ENCODE measurements at places on chromosomes 16 and 17.

GRCh38 chr16:69397821-69398521, 12.2 kb upstream of the TERF2 start:
- DNase-seq, result peak; percentile 82

- no peak for DNase-seq
These were observed 24.5 kb downstream of the CDK5RAP3 start for GRCh38 chr17:47995241-47995935.

GRCh38 chr17:8002721-8003593, 542 bp downstream of the GUCY2D start:
- DNase-seq, result no peak

GRCh38 chr16:373848-374615, 3.7 kb upstream of the MRPL28 start:
- DNase-seq, result no peak

DNA sequence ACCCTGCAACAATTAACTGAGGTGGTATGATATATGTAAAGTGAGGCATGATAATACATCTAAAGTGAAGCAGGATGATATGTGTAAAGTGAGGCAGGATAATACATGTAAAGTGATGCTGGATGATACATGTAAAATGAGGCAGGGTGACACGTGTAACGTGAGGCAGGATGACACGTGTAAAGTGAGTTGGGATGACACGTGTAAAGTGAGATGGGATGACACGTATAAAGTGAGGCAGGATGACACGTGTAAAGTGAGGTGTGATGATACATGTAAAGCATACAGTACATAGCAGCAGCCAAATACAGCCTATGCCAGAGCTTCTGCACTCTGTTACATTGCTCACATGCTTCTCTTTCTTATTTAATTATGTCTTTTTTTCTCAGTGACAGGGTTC, 184.4 kb upstream of the FOXF1 start:
- DNase-seq, result no peak

GRCh38 chr17:82745524-82745923, 6.3 kb upstream of the TBCD start:
- no peak for DNase-seq

DNA sequence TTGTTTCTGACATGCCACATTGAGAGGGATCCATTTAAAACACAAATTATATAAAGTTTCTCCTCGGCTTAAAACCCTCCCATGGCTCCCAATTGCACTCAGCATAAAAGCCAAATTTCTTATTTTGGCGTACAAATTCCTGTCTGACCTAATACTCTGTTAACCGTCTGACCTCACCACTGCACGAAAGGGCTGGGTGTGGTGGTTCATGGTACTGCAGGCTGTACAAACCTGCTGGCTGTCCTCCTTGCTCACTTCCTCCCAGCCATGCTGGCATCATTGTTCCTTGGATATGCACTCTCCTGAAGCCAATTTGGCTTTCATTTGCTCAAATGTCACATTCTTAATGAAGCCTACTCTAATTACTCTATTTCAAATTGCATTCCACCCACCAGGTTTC, 301.6 kb upstream of the C16orf82 start:
- DNase-seq, result no peak

GRCh38 chr16:72818236-72818845, 229.6 kb downstream of the ZFHX3 start:
- DNase-seq, result peak; percentile 31

- DNase-seq, result no peak
These were observed 2.5 kb downstream of the GRIN2C start for GRCh38 chr17:74857191-74857590.

DNA sequence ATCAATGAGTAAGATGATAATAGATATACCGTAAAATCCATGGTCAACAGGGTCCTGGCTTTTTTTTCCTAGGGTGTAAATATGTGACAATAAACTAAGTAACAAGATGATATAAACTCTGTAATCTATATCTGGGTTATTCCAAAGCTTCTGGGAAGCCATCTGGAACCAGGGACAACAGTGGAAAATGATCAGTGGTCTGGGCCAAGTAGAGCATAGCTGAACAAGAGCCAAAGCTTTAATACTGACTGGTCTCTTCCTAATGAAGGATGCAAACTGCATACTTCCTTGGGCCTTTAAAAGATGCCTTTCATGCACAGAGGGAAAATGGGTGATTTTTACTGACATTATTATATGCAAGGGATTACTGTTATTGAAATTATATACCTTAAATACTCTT, 8.9 kb downstream of the CA10 start:
- DNase-seq, result no peak

GRCh38 chr17:51185763-51186332, 19.6 kb downstream of the NME2 start:
- peak; percentile 16 for DNase-seq

DNA sequence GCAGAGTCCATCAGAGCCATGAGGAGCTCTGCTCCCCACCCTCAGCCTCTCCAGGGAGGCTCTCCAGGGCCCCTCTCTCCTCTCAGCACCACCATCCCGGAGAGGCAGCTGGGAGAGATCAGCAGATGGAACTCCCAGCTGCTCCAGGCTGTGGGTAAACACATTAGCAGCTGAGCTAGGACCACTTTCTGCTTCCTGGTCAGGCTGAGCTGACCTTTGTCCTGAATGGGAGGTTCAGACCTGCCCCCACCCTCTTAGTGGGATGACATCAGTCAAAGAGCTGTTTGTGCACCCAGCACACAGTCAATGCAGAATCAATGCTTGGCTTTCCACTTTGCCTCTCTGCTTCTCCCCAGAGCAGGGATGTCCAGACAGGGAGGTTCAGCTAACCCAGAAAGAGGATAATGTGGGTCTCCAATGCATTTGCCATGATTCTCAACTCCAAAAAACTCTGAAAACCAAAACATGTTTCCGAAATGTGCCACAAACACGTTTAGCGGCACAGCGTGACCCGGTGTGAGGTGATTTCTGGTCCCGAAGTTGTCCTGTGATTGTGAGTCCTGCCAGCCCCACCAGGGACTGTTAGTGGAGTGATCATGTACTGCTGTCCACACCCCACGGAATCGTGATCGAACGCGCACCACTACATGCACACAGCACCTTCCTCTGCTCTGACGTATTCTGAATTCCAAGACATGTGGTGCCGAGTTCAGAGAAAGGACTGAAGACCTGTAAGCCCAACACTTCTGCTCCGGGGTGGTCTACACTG, 6.7 kb downstream of the GPR142 start:
- DNase-seq, result no peak

DNA sequence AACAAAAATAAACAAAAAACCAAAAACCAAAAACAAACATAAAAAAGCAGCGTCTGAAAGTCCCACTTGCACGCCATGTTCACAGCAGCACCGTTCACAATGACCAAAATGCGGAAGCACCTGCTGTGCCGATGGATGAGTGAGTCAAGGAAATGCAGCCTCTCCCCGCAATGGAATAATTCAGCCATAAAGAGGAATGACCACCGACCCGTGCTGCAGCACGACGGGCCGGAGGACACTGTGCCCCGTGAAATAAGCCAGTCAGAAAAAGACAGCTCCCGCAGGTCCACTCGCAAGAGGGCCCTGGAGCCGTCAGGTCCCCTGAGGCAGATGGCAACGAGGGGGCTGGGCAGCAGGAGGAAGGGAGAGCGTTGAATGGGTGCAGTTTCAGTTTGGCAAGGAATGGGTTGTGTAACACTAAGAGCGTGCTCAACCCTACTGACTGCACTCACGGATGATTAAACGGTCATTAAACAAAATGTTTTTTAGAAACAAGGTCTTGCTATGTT, 5.1 kb downstream of the CLCN7 start:
- DNase-seq, result no peak

- peak; percentile 50 for DNase-seq
These were observed 12.6 kb downstream of the KCTD2 start for GRCh38 chr17:75059369-75060345.

GRCh38 chr17:76078860-76079534, at the start of gene ZACN:
Gene ZACN (plus strand): TSS chr17:76079182. CDS start chr17:76079265, 83 bp downstream.
- no peak for DNase-seq

GRCh38 chr16:58425756-58426494, 33.7 kb downstream of the GINS3 start:
- no peak for DNase-seq

GRCh38 chr17:67003231-67003630, 38.7 kb downstream of the CACNG4 start:
- DNase-seq, result no peak

DNA sequence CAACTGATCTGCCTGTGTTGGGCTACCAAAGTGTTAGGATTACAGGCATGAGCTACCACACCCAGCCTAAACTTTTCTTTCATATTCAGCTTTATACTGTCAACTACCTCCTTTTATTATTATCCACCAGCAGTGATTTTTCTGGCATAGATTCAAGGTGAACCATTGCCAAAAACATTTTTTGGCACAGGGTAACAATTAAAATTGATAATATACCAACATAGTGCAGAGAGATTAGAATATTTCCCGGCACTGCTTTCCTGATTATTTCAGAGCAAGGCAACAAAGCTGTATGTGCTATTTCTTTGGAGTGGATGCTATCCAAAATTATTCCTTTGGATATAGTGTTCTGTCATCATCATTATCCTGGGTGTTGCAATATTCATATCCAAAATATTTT, 781.6 kb upstream of the SOX9 start:
- no peak for DNase-seq

GRCh38 chr17:70059071-70059470, 16.0 kb upstream of the KCNJ16 start:
- DNase-seq, result no peak

DNA sequence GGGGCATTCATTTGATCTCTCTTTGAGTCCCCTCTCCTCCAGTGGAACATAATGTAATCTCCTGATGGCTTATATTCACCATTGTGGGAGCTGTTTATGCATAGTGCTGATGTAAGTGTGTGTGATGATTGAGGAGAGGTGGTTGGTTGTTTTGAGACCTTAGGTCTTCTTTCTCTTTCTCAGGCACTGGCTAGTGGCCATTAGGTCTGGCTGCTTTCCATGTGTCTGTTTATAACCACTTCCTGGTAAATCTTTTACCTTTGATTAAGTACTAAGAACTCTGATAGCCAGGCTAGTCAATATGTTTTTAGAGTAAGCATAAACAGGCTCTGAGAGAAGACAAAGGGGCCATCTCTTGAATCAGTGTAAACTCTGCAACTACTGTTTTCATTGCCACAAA, 27.9 kb downstream of the VAT1L start:
- peak; percentile 67 for DNase-seq

DNA sequence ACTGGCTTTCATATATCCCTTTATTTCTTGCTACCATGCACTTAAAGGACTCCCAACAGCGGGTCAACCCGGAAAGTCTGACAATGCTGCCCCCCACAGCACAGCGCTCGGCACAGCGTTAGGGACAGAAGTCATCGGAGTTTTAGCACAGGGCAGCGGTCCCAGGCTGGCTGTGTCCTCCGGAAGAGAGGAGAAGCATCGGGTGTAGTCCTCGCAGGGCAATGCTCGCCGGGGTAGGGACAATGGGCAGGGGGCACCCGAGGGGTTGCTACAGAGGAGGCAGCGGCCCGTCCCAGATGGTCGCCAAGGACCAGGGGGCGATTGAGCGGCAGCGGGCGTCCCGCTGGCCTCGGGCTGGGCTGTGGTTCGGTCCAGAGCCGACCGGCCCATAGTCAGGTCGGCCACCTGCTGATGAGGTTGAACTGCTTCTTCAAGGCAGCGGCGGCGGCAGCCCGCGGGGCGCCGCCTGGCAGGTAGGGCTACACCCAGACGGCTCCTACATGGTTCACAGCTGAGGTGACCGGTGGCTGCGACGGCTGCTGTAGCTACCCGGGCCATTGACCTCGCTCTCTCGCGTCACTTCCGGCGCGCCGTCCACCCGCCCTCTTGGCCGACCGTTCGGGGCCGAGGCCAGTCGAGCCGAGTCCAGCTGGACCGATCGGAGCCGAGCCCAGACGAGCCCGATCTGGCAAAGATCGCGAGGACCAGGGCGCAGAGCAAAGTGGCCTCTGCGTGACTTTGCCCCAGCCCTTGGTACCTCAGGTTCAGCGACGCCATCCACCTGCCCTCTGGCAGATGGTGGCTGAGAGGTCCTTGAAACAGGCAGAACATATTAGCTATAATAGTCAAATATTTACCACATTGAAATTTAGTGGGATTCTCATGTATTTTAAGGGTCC, 4.7 kb upstream of the LCMT1 start:
- DNase-seq, result peak; percentile 88

- DNase-seq, result peak; percentile 53
These were observed 19.8 kb downstream of the SMTNL2 start for GRCh38 chr17:4604111-4604644.

DNA sequence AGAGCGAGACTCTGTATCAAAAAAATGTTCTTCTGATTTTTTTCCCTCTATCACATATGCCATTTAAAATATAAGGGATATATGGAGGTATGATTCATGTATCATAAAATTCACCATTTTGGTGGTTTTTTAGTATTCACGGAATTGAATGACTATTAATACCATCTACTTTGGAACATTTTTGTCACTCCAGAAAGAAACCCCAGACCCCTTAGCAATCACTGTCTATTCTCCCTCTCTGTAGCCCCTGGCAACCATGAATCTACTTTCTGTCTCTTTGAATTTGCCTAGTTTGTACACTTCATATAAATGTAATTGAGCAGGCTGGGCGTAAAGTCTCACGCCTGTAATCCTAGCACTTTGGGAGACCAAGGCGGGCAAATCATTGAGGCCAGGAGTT, 75.9 kb downstream of the PRKCA start:
- no peak for DNase-seq

DNA sequence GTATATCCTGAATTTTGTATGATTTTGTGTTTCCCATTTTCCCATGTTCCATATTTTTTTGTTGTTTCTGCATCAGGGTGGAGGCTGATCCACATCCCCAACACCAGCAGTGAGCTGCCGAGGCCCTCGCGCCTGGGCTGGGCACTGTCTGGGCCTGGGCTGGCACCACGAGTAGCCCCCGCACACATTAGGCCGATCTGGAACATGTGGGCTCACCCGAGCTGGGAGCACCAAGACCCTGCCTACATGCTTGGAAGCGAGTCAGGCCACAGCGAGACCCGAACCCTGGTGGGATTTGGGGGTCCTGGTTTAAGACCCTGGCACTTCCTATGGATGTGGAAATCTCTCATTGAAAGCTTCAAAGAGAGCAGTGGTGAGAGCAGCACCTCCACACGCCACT, 8.5 kb downstream of the KCTD5 start:
- no peak for DNase-seq

DNA sequence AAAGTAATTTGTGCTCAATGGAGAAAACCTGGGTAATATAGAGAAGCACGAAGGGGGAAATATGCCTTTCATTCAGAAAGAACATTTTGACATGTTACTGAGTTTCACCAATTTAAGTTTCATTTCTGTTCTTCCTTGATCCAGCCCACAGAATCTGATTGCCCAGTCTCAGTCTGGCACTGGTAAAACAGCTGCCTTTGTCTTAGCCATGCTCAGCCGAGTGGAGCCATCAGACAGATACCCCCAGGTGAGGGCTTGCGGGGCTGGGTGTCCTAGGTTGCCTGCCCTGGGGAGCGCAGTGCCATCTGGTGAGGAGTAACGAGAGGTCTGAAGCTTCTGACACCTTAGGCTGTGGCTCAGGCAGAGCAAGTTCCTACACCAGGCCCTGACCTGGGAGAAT, 17.7 kb downstream of the DDX19A start:
- DNase-seq, result no peak

Data from fibroblast of lung (primary cell).